ENCODE measurements at places on chromosomes 12 and 14. TPM values are rescaled to one million over a fixed set of nuclear protein-coding genes. Genes with fewer than 3 reads are reported as not detected.

Gene KRT74
- total RNA-seq: not detected

Gene SLC38A4
- total RNA-seq: 14.7 TPM

Gene PPP1R1A
- total RNA-seq: not detected

Gene OTOGL
- total RNA-seq: 0.14 TPM

Gene NGB
- not detected for total RNA-seq
